ENCODE measurements at places on chromosomes 6 and 20.

- DNase-seq: no peak
Observed at GRCh38 chr6:89916136-89916920, 22.1 kb downstream of the GJA10 start.

GRCh38 chr6:54916858-54917257, 70.3 kb downstream of the FAM83B start:
- DNase-seq: no peak

GRCh38 chr20:23146857-23147637, 60.9 kb upstream of the CD93 start:
- no peak for DNase-seq

DNA sequence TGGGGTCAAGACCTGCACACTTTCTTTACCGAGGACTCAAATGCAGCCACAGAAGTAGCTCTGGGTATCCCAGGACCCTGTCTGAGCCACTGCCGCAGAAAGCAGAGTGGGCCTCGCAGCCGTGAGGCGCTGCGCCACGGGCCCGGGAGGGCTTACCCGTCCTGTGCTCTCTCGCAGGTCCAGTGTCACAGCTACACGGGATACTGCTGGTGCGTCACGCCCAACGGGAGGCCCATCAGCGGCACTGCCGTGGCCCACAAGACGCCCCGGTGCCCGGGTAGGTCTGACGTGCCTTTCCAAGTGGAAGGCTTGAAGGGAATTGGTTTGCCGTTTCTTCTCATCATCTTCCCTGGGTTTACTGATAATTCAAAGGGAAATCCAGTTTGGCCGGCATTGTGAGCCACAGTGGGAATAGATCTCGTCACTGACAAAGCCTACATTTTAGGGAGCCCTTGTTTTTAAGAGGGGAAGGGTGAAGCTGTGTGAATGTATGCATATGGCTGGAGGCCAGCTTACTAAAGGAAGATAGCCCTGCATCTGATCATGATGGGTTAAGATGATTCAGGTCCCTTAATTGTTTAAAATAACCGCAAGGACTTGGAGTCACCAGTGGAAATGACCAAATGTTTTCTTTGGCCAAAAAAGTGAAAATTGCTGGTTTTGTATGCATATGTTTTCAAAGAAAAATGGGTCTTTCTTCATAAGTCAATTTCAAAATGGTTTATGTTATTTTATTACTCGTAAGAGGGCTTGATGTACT, 86.6 kb downstream of the SMOC2 start:
- no peak for DNase-seq
